Dermis microvascular lymphatic vessel endothelial cell (primary cell): ENCODE measurements at places on chromosomes 7 and 10. TPM values are rescaled to one million over a fixed set of nuclear protein-coding genes. Genes with fewer than 3 reads are reported as not detected.

MALRD1 gene
- total RNA-seq, result not detected in 2 replicates

RAB19 gene
- total RNA-seq, result 0.26 TPM in 1 of 2 replicates, not detected in the other

- DNase-seq, result no peak
These were observed 5.7 kb upstream of the FAM241B start for GRCh38 chr10:69624245-69624786.

XRCC2 gene
- total RNA-seq, result 2.0 and 3.7 TPM in 2 replicates

SLC29A4 gene
- 0.64 and 2.1 TPM in 2 replicates for total RNA-seq
